ENCODE measurements at places on chromosomes 5 and 9.

GRCh38 chr5:34916518-34916917 is 1.0 kb downstream of the BRIX1 start:
- DNase-seq: no peak

GRCh38 chr5:82584631-82585030 is 306.5 kb upstream of the RPS23 start:
- DNase-seq: peak; percentile 13

GRCh38 chr9:132141948-132142594 is 19.8 kb upstream of the NTNG2 start:
- no peak for DNase-seq

- DNase-seq: peak; percentile 81
Observed at GRCh38 chr9:33225319-33226147, 14.4 kb upstream of the SPINK4 start.

DNA sequence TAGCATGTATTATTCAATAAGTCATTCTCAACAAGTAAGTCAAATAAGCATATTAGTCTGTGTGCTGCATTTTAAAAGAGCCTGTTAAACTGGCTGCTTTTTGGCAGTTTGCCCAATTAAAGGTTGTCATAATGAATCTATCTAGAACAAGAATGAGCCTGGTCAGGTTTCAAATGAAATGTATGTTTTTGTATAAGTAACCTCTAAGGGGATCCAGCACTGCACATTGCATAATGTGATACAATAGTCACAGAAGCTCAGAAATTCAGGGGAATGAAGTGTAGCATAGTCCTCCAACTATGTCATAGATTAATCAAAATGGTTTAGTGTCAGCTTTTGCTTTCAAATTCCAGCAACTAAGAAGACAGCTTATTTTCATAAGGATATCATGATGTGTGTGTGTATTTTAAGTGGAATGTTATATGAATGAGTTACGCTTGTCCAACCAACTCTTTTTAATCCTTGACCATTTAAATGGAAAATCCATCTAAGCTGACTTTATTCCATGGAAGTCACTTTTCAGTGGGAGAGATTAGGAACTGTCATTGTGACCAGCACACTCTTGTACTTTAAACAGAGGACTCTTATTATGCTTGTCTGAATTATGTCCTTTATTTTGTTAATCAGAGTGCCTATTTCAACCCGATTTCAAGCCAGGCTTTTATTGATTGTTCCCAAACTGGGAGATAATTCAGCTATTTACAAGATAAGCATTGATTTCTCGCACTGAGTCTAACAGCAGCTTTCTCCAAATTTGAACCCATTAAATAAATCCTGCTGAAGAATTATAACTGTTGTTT is 283.9 kb upstream of the ADAMTSL1 start:
- peak; percentile 5 for DNase-seq

GRCh38 chr9:120559546-120559945 is 20.4 kb downstream of the CDK5RAP2 start:
- no peak for DNase-seq

- DNase-seq: no peak
Observed at GRCh38 chr9:123832858-123833650, 96.9 kb downstream of the DENND1A start.

DNA sequence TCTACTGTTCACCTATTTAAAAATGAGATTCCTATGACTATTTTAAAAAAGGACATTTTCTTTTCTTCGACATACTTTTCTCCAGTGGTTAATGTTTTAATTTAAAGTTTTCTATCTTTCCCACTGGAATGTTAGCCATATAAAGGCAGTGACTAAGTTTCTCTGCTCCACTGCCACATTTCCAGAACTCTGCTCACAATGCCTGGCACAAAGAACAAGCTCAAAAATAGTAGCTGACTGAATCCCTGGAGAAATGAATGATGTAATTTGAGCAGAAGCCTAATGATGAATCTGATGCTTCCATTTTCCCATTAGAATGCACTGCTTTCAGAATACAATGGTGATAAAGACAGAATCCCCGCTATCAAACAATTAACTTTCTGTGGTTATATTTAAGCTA is 817.8 kb downstream of the MTRR start:
- DNase-seq: peak; percentile 3

GRCh38 chr9:98522487-98522886 is 186.2 kb downstream of the GABBR2 start:
- DNase-seq: no peak

DNA sequence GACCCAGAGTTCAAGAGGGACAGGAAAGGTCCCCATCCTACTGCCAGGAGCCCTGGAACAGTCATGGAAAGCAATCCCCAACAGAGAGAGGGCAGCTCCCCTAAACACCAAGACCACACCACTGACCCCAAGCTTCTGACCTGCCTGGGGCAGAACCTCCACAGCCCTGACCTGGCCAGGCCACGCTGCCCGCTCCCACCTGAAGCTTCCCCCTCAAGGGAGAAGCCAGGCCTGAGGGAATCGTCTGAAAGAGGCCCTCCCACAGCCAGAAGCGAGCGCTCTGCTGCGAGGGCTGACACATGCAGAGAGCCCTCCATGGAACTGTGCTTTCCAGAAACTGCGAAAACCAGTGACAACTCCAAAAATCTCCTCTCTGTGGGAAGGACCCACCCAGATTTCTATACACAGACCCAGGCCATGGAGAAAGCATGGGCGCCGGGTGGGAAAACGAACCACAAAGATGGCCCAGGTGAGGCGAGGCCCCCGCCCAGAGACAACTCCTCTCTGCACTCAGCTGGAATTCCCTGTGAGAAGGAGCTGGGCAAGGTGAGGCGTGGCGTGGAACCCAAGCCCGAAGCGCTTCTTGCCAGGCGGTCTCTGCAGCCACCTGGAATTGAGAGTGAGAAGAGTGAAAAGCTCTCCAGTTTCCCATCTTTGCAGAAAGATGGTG is 31.6 kb downstream of the CD180 start:
- DNase-seq: no peak
